ENCODE measurements at places on chromosomes 6 and 20.
A peak's percentile ranks its signal among the peaks of the same experiment; 100 is the strongest.

GRCh38 chr6:118890997-118891790 is 2.8 kb upstream of the ASF1A start:
- DNase-seq, result no peak

DNA sequence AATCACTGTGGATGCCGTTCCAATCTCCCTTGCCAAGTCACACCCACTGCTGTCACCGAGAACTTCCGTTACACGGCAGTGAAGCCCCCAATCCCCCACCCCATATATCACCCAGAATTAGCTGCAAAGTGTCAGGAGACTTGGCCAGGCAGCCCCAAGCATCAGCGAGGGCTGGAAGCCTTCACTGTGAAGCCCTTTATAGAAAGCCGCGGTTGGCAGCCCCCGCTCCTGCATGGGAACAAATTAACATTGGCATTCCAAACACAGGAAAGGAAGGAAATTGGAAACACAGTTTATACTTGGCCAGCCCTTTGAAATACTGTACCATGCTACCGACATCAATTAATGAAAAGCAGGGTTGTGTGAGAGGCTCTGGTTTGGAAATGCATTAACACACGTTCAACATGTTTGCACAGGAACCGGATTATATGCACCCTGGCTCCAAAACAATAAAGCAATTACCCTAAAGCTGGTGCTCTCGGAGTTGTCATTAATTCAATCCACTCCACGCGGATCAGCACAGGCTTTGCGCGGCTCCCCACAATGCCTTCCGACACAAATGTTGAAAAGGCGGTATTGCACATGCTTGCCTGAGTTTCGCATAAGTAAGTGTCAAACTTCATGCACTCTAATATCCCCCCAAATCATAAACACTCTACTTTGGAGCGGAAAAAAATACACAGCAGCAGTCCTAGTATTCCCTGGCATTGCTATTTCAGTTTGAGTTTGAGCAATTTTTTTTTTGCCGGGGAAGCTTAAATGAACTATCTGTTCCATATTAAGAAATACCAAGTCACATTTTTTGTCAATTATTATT is 7.1 kb downstream of the BMP7 start:
- DNase-seq, result no peak

DNA sequence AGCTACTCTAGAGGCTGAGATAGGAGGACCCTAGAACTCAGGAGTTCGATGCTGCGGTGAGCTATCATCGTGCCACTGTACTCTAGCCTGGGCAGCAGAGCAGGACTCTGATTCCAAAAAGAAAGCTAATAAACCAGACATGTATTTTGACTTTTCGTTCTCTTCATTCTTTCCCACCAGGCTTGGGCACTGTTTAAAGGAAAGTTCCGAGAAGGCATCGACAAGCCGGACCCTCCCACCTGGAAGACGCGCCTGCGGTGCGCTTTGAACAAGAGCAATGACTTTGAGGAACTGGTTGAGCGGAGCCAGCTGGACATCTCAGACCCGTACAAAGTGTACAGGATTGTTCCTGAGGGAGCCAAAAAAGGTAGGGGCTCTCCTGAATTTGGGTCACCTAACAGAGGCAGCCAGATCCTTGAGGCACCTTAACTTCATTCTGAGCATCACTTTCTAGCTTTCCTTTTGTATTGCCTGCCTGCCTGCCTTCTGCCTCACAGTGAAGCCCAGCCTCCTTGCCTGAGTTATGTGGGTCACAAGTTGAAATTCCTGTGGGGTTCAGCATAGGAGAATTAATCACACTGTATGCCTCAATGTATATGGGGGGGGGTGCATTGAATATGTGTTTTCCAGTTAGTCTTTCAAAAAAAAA is 3.2 kb downstream of the IRF4 start:
- no peak for DNase-seq

GRCh38 chr20:63196768-63197470 is 19.0 kb downstream of the YTHDF1 start:
- no peak for DNase-seq

- DNase-seq, result no peak
Measured at GRCh38 chr6:18753076-18753475, 365.9 kb downstream of the RNF144B start.

GRCh38 chr20:56995635-56996075 is 270.8 kb downstream of the BMP7 start:
- peak; percentile 11 for DNase-seq

GRCh38 chr6:44538807-44539201 is 151.3 kb downstream of the CDC5L start:
- DNase-seq, result no peak

- DNase-seq, result no peak
Measured at GRCh38 chr6:138848461-138848860, 52.6 kb downstream of the ECT2L start.

DNA sequence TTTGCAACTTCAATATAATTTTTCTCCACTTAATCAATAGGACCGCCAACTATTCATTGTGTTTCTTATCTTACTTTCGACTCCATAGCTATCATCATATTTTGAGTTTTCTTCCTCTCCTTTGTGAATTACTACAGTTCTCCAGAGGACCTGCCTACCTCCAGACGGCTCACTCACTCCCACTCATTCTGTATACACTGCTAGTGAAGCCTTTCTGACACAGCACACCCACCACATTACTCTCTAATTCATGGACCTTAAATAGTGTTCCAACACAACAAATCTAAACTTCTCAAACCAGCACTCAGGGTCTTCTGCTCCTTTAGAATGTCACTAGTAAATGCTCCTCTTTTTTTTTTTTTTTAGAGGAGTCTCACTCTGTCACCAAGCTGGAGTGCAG is 23.8 kb downstream of the FKBP5 start:
- no peak for DNase-seq

DNA sequence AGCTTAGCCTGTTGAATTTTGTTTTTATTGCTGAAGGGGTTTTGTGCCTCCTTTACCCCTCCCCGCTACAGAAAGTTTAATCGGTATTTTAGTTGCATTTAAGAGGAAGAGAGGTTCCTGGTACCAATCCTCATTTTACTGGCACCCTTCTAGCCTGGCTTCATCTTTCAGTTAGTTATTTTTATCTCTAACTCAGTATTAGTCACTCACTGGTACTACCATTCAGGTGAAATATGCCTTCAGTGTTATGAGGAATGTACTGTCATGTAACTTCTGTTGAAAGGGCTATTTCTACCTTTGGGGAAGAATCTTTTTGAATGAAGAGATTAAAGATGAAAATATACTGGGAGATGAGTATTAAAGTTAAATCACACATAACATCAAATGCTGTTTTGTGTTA is 211.8 kb downstream of the CDKAL1 start:
- DNase-seq, result no peak

- no peak for DNase-seq
Measured at GRCh38 chr20:49523767-49524360, 41.4 kb upstream of the KCNB1 start.

DNA sequence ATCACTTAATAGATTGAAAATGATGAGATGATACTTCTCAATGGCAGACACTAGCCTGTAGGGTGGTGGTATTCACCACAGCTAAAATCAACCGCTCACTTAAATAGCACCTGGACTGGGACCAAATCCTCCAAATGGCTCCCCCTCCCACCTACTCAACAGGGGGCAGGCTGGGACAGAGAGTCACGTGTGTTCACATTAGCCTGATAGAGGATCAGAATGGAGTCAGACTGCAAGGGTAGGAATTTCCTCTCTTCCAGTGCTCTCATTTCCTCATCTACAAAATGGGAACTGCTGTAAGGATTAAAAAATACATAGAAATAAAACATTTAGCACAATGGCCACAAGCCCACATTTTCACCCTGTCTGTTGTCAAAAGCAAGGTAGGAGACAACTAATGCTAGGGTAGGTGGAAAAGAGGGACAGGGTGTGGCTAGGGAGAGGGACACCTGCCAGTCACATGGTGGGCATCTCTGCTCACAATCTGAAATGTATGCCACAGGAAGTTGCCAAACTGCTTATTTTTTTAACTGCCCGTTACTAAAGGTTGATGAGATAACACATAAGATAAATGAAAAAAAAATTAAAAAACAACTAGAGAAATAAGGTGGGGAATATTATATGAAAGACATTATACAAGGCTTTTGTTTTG is 55.3 kb downstream of the BACH2 start:
- DNase-seq, result peak; percentile 8

- DNase-seq, result no peak
Measured at GRCh38 chr6:111758608-111759329, 114.5 kb downstream of the FYN start.

DNA sequence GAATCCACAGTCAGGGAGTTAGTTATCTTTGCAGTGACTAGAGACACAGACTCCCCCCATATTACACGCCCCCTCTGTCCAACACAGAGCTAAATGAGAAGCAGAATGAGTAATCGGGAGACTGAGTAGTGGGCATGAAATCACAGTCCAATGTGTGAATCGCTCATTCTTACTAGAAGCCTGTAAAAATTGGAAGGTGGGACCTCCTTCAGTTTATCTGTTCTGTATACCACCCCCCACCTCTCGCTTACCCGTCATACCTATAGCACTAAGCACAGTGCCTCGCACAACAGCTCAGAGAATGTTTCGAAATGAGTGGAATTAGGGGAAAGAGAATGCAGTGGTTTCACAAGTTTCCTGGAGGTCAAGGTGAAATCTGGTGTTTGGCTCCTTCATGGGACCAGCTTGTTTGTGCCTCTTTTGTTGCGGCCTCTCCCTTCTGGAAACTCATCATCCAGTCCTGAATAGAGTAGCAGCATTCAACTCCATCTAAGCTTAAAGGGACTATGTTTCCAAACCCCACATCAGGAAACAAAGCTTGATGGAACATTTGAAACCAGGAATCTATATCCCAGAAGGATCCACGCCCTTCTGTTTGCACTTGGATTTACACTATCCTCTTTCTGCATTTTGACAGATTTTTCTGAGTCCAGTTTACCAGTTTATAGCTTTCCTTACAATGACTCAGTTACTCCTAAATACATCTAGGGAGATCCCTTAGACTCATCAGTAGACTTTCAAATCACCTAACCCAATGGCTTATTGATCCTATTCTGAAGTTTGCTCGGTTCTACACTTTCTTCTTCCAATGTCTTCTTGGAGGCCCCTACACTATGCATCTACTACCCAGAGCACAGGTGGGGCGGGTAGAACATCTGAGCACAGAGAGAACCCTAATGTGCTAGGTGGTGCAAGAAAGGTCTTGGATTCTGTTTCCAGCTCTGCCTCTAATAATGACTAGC is 59.2 kb upstream of the PIM1 start:
- no peak for DNase-seq

GRCh38 chr20:33846291-33846935 is 35.3 kb downstream of the CHMP4B start:
- DNase-seq, result no peak

- DNase-seq, result peak; percentile 90
Measured at GRCh38 chr6:51019806-51020205, 201.1 kb downstream of the TFAP2B start.

GRCh38 chr6:89758830-89759229 is 60.8 kb downstream of the MDN1 start:
- DNase-seq, result no peak

DNA sequence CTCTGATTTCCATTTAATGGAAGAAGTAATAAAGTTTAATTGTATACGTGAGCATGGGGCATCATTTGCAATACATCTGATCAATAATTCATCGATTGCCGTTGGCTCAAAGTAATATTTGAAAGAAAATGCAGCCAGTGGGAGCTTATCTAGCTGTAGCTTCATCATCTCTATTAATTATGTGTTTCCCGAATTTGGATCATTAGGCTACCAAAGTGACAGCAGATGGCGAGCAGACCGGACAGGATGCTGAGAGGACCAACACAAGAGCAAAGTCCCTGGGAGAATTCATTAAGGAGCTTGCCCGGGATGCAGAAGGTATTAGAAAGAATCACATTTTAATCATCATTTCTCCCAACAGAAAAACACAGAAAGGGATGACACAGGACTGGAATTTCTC is 327.1 kb downstream of the ARHGAP18 start:
- DNase-seq, result no peak

DNA sequence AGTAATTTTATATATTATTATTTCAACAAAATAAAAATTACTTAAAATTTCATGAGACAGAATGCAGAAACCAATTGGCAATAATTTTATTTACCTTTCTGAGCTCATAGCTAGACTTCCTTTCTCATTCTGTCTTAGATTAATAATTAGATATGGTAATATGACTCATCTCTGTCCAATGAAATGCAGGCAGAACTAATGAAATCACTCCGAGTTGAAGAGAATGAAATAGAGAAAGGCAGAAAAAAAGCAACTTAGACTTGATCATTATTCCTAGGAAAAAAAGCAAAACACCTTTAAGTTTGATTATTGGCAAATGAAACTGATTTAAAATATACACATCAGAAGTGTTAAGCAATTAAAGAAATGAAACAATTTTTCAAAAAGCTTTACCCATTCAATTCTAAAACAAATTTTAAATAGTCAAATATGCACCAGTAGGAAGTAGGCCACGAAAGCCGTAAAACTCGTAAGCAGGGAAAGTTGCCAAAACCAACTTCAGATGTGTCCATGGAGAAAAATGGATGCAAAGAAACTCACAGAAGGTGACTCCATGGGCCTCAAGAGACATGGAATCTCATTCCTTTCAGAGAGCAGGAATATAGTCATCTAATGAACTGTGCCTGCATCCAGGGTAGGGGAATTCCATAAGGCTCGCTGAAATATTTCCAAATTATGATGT is 293.8 kb upstream of the RGS17 start:
- no peak for DNase-seq

- DNase-seq, result peak; percentile 30
Measured at GRCh38 chr6:33781131-33781975, 7.6 kb downstream of the LEMD2 start.

DNA sequence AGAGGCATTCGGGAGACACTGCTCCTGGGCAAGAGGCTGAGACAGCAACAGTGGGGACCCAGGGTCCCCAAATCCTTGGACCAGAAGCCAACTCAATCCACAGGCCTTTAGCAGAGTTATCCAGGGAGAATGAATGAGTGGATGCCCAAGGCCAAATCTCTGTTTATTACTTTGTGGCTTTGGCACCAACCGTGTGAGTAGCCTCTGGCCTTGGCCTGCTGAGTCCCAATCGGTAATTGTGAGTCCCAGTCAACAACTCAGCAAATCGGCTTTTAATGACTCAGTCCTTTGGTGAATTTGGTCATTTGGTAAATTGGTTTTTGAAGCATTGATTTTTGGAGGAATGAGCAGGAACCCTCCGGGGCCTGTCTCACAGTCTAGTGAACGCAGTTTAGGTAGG is 29.1 kb upstream of the ECI2 start:
- DNase-seq, result no peak

GRCh38 chr20:60752741-60753420 is 499.2 kb upstream of the CDH4 start:
- no peak for DNase-seq

DNA sequence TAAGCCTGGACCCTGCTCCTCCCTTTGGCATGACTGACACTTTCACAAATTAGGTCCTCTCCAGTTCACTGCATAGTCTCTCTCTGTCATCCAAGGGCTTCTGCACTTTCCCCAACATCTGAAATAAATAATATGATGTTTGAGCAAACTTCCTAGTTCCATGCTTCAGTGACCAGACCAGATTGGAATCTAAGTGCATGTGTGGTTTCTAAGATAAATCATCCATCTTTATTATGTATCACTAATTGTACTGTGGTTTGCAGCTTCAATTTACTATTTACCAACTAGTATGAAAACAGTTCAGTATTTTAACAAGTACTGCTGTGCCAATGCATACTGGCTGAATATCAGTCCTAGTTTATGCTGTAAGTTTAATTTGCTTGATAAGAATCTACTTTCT is 18.7 kb downstream of the SESN1 start:
- DNase-seq, result no peak

Measured in DMS53 (cell line).